ENCODE measurements at places on chromosomes 3 and 15. TPM values are rescaled to one million over a fixed set of nuclear protein-coding genes. Genes with fewer than 3 reads are reported as not detected.

- DNase-seq = no peak
Measured at GRCh38 chr3:158314426-158315357, 204.8 kb downstream of the RSRC1 start.

- peak; percentile 24 for DNase-seq
Measured at GRCh38 chr15:61186905-61187741, 42.0 kb downstream of the RORA start.

DNA sequence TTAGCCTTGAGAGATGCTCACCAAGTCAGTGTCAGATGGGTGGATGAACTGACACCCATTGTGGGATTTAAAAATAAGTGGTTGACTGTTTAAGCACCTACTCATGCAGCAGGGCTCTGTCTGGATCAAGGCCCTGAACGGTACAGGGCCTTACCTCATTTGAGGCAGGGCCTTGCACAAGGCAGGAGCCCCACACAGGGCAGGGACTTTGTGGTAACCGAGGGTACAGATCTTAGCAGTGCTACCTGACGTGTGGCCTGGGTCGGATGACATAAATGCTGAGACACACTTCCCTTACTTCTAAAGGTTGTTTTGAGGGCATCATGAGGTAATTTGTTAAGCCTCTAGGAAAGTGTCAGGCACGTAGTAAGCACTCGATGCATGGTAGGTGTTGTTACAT, 59.5 kb upstream of the PLXNA1 start:
- DNase-seq = no peak

DNA sequence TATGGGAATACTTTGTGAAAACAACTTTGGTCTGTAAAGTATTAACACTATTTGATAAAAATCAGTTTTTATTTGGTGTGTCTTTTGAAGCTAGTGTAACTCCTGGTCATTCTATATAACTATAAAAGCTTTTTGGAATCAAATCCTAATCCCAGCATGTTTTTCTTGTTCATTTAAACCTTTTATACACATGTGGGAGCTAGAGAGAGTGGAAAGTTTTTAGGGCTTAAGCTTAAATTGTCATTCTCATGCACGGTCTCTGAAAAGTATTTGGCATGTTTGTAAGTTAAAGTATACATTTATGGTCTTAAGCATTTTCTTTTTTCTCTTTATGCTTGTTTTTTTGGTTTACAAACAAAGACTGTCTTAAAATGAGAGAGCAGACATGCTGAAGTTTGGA, 83.4 kb upstream of the RARB start:
- DNase-seq = no peak

DNA sequence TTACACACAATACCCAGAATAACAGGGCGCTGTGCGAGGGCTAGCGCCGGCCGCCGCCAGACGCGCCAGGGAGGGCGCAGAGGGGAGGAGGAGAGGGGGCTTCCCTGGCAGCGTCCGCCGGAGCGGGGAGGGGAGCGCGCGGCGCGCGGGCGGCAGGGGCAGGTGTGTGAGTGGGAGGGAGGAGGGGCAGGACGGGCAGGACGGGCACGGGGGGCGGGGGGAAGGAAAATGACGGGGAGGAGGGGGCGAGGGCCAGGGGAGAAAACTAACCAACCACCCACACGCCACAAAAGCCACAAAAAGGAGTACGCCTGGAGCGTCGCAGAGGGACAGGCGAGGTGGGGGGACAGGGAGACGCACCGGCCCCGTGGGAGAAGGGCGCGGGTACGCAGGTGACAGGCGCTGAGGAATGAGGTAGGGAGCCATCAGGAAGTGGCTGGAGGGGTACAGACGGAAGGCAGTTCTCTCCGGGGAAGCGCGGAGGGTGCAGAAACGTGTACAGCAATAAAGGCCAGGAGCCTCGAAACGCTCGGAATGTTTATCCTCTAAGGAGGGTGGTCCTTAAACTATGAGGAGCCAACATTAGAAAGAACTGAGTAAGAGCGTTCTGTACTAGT, 610 bp upstream of the SATB1 start:
- peak; percentile 6 for DNase-seq

DNA sequence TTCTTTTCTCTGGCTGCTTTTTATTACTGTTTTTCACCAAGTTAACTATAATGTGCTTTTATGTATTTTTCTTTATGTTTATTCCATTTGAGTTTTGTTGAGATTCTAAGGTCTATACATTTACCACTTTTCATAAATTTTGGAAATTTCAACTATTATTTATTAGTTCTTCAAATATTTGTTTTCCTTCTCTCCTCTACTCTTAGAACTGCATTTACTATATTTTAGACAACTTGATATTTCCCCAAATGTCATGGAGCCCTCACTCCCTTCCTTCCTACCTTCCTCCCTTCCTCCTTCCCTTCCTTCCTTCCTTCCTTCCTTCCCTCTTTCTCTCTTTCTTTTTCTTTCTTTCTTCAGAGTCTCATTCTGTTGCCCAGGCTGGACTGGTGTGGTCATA, 81.4 kb upstream of the TNIK start:
- DNase-seq = no peak

DNA sequence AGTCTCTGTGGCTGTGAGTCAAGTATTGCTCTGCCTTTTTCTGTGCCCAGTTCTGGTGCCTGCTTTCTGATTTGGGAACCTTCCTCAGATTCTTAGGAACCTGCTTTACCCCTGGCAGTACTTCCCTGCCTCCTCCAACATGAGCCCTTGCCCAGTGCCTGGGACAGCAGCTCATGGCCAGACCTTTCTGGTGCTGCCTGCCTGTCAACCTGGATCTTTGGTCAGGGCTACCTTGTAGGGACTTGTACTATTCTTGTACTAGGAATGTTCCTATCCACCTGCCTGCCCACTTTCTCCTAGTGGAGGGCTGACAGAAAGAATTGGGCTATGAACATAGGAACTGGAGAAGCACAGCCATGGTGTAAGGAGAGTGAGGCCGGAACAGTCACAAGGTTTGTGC, 28.8 kb upstream of the EPHB1 start:
- DNase-seq = no peak

- DNase-seq = no peak
Measured at GRCh38 chr15:32901995-32902394, 184.2 kb downstream of the GREM1 start.

DNA sequence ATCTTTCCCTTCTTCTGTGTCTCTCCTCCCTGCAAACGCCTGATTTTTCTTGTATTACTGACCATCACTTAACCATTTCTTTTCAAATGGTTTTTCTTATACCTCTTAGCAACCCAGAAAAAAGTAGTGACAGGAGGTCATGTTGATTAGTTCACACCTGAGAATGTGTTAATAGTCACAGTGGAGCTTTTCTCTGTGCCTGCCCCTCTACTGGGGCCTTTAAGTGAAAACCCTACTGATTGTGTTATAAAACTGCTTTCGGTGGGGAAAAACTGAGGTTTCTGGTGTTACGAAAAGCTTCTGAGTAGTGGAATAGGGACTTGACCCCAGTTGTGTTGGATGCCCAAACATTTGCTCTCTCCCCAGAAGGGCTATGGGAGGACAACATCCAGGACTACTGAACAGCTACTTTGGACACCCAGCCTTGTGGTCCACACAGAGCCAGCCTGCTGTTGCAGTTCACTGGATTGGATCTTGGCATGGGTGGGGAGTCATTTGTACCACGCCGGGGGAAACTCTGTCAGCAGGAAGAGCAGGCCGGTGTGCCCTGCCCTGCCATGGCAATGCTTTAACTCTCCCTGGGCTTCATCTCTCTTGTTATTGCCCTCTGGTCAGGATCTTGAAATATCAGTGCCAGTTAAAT, 10.3 kb downstream of the GPR87 start:
- no peak for DNase-seq

GRCh38 chr3:149536429-149536828, 61.9 kb downstream of the TM4SF4 start:
- DNase-seq = no peak

- no peak for DNase-seq
Measured at GRCh38 chr3:77038930-77039605, 831 bp upstream of the ROBO2 start.

- no peak for DNase-seq
Measured at GRCh38 chr3:45765266-45765851, 31.0 kb downstream of the SLC6A20 start.

GRCh38 chr3:181176601-181177000, 187.1 kb upstream of the DNAJC19 start:
- peak; percentile 79 for DNase-seq

GRCh38 chr3:129890891-129891290, 2.6 kb downstream of the TMCC1 start:
- no peak for DNase-seq

The GPR87 gene
- not detected for polyA plus RNA-seq

The PARP3 gene
- polyA plus RNA-seq = 13.8 TPM

The GTF2E1 gene
- polyA plus RNA-seq = 7.3 TPM

The NDN gene
- 23.1 TPM for polyA plus RNA-seq

The FETUB gene
- polyA plus RNA-seq = not detected

The SV2B gene
- not detected for polyA plus RNA-seq

All from endothelial cell of umbilical vein (primary cell).